HAP-1 (cell line): ENCODE measurements at places on chromosomes 7 and 10.

DNA sequence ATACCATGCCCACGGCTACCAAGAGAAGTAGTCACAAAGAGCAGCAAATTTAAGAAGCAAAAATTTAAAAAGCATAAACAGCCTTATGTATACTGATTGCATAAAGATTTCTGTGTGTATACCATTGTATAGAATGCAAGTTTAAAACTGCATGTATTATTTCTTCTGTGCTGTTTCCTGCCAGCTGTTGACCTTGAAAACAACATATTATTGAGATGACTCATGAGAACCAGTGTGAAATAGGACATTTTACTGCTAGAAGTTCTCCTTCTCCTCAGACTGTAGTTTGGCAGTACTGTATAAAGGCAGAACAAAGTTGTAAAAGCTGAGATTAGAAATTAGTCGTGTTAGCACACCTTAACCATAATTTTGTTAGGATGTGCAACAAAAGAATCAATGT is 42.3 kb upstream of the SGCE start:
- DNase-seq: no peak

- DNase-seq: no peak
Observed at GRCh38 chr7:130904792-130905191, 170.8 kb upstream of the KLF14 start.

DNA sequence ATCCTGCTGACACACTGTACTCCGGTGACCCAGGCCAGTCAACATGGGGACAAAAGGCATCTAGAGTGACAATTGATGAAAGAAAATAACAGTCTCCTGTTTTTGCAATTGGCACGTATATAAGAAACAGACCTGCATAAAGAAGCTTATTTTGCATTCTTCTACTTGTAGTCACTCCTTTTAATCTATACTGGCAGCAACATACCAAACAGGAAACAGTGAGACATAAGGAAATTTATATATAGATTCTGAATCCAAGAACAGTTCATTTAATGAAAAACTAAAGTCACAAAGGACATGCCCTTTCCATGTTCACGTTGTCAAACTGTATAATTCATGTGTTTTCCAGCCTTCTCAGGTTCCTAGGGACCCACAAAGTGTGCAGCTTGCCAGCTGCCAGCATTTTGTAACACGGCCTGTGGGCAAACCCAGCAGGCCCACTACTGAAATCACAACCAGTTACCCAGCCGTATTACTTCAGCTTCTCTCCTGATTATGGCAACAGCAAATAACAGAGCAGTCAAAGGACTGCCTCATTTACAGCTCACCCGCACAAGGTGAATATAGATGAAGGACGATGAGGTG is 72.3 kb downstream of the AMPH start:
- DNase-seq: no peak

GRCh38 chr7:29224726-29225125 is 30.2 kb downstream of the CHN2 start:
- DNase-seq: no peak

DNA sequence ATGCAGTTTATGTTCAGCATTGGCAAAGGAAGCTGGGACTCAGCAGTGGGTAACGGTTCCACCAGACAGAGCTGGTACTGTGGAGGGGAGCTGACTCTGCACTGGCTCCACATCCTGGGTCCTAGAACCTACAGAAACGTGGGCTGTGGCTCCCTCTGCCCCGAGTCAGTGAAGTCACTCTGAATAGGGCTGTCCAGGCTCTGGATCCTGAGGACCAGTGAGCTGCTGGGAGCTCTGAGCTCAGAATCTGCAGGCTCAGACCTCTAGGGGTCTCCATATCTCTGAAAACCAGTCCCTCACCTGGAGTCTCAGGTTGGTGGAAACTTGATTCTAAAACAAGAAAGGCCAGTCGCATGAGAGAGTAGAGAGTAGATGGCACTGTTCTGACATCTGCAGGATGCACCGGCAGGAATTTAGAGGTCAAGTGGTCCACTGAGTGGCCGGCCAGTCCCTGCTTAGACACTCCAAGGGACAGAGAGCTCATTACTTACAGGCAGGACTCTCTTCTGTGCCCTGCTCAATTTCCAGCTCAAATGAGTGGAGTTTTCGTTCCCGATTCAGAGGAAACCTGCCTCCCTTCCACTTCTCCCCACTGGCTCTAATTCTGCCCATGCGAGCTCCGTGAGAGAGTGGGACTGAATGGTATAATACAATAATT is 18.6 kb downstream of the NPFFR1 start:
- peak; percentile 20 for DNase-seq

DNA sequence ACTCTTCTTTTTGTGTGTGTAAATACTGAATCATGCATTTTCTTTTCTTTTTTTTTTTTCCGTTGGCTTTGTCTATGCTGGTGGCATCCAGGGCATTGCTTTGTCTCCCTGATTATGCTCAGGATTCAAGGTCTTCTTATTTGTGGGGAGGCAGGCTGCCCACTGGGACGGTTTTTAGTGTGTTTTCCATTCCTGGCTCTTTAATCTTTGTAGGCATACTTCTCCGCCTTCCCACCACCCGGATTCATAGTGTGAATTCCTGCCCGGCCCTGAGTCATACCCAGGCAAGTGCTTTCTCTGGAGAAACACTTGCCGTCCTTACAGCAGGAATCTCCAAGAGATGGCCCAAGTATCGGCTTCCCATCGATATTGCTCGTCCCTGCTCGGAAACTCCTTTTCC is 5.2 kb downstream of the ZNF655 start:
- no peak for DNase-seq

DNA sequence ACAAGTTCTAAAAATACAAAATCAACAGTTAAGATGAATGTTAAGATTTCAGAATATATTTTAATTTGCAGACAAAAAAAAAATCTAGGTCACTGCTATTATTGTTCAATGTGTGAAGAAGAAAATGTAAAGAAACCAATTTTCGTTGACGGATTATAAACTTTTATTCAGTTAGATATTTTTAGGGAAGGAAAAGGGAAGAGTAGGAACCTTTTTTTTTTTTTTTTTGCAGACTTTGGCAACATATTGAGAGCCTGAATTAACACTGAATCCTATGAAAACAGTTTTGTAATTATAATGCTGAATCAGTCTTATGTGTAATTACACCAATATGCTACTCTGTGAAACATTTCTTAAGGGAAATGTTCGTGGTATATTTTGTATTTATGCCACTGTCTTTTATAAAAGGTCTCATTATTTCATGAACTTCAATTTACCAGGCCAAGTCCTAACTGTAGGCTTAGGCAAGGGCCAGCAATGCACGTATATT is 106.3 kb downstream of the ST8SIA6 start:
- no peak for DNase-seq

DNA sequence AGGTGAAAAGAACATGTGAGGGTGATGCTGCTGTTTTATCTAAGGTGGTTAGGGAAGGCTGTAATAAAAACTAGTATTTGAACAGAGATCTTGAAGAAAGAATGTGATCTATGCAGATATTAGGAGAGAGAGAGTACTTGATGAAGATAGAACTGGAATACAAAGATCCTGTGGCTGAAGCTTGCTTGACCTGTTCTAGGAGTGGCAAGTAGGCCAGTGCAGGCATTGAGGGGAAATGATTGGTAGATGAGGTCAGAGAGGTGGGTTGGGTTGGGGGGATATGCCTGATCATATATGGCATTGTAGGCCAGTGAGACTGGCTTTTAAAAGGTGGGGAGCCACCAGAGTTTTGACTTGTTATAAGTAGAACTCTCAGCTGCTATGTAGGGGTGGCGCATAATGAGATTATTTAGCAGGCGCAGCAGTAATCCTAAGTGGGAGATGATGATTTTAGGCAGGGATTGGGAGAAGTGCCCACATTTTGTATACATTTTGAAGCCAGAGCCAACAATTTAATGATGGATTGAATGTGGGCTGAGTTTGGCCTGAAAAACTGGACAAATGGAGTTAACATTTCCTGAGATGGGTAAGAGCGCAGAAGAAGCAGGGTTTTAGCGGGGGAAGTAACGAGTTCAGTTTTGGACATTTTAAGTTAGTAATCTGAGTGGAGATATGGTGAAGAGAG is 8.2 kb downstream of the CCSER2 start:
- DNase-seq: no peak

DNA sequence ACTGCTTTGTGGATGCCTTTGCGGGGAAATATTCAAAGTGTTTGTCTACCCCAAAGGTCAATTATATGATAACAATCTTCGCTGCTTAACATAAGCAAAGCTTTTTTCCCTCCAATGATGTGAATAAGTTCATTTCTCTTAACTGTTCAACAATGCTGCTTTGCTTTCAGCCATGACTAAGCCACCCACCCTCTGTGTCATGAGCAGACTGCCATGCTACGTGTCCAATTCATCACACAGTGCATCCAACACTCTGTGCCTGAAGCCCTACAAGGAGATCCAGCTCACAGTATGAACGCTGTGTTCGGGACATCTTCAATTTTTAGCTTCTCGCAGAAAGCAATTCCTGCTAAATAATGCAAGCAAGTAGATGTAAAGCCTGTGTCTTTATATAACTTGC is 5.7 kb upstream of the TAS2R40 start:
- DNase-seq: peak; percentile 2

- DNase-seq: no peak
Observed at GRCh38 chr7:1484569-1484968, 19.6 kb downstream of the INTS1 start.

GRCh38 chr7:157097569-157097968 is 41.2 kb upstream of the UBE3C start:
- no peak for DNase-seq

- DNase-seq: no peak
Observed at GRCh38 chr10:31037749-31038148, 6.1 kb upstream of the ZNF438 start.

GRCh38 chr10:124563320-124564040 is 101.9 kb downstream of the LHPP start:
- no peak for DNase-seq

DNA sequence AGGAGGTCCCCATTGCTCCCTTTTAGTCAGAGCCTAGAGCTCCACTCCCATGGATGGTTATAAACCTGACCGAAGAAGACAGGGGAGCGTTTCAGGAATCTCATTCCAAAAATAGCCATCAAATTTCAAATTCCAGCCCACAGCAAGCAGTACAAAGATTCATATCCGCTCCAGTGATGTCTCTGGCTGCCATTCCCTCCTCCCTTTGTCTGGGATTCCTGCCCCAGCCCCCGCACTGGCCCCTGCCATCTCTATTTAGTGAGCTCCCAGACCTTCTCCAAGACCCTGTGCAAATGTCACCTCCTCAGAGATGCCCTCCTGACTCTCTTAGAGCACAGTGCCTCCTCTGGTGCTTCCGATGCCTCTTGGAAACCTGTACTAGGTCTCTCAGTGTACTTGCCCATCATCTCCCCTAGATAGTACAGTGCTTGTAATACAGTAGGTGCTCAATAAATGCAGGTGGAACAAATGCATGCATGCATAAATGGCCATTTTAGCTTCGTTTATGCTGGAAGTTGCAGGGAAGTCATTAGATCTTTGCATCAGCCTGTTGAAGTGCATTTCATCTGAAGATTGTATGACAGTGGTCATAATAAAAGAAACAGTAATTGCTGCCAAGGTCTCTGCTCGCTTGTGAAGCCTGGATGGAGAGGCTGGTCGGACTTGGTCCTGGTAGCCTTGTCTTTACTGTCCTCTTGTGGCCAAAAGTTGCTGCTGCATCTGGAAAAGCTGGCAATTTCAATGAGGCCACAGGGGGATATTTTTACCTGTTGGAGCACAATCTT is 32.0 kb upstream of the HABP2 start:
- DNase-seq: peak; percentile 72

DNA sequence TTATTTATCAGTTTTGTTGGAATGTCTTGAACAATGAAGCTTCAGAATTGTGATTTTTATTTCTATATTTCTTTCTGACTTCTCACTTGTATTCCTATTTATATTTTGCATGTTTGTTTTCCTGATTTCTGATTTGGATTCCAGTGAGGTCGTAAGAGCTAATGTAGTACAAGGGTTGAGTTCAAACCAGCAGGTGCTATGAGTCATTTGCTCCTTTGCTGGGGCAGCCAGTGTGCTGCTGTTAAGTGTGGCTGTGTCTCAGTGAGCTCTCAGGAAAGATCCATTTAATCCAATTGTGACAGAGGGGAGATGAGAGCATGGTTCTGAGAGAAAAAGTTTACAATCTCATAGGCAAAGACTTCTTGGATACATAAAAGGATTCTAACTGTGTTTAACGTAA is 48.6 kb downstream of the MCU start:
- DNase-seq: no peak

- DNase-seq: peak; percentile 85
Observed at GRCh38 chr7:24406053-24406788, 122.2 kb downstream of the NPY start.

DNA sequence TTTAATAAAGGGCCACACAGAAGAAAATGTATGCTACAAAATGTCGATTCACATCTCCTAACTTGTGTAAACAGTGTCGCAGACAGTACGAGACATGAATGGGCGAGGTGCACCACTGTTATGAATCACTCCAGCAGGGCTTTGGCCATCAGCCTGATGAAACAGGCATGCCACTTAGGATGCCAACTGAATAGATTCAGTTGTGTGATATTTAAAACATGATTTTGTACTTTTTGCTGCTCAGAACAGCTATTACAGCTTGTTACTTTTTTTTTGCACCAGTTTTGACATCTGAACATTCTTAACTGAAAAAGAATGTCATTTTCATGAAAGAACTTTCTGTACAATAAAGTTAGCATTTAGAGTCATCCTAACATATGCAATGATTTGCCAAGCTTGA is 138.1 kb downstream of the VTI1A start:
- DNase-seq: no peak

- no peak for DNase-seq
Observed at GRCh38 chr10:79354141-79354540, 6.9 kb downstream of the PPIF start.

DNA sequence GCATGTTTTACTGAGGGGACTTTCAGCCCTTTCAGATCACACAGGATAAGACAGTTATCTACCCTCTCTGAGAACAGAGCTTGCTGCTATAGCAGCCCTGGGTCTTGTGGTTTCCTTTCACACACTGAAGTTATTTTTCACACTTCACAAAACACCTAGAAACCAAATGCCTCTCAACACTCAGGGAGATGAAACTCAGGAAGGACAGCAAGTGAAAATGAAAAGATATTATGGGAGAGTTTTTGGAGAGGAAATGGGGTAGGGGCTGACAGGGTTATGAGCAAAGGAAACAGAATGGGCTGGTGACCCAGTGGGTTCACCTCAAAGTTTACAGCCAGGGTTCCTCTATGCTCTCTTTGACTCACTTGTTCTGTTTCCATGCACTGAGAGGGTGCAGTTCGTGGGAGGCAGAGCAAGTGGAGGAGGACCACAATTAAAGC is 17.0 kb upstream of the GIMAP2 start:
- DNase-seq: no peak

DNA sequence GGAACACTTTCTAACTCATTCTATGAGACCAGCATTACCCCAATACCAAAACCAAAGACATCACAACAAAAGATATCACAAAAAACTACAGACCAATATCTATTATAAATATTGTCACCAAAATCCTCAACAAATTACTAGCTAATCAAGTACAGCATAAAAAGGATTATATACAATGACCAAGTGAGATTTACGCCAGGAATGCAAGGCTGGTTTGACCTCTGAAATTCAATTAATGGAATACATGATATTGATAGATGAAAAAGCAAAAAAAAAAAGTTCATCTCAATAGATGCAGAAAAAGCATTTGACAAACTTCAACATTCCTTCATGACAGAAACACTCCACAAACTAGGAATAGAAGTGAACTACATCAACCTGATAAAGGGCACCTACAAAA is 175.3 kb downstream of the LCOR start:
- no peak for DNase-seq
